ENCODE measurements at places on chromosomes 1 and 21. TPM values are rescaled to one million over a fixed set of nuclear protein-coding genes. Genes with fewer than 3 reads are reported as not detected.

Gene KRTCAP2
- polyA plus RNA-seq = 238 TPM

DNA sequence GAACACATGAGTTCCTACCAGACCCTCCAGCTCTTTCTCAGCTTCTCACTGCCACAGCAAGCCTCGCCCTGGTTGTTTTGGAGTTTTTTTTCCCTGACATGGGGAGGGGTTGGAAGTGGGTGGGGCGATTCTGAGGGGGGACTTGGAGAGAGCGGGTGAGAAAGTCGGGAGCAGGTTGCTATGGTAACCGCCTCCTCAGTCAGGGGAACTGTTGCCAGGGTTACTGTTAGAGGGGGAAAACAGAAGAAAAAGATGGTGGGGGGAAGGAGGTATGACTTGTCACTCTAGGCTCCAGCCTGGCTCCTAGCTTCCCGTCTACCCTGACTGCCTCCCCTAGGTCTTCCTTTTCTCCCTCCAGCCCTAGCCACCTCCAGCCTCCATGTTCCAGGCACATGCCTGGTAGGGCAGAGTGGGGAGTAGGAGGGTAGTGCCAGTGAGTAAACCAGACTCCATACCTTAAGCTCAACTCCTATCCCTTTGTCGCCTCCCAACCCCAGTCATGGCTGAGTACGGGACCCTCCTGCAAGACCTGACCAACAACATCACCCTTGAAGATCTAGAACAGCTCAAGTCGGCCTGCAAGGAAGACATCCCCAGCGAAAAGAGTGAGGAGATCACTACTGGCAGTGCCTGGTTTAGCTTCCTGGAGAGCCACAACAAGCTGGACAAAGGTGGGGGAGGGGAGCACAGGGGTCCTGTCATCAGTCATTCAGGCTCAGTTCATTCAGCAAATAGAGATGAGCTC is 6.0 kb downstream of the PEA15 start:
- no peak overlapping the region for H3K4me3 ChIP-seq
- DNase-seq = peak; percentile 44
- peak overlapping the region; percentile 67 for H3K27ac ChIP-seq
- peaks cover 40% of the 10 kb centered on the region for H3K4me1 ChIP-seq
- peaks cover 81% of the 10 kb centered on the region for H3K36me3 ChIP-seq

- no peaks in the 10 kb centered on the region for H3K27me3 ChIP-seq
- no peak overlapping the region for H3K27ac ChIP-seq
- H3K36me3 ChIP-seq = no peaks in the 10 kb centered on the region
- no peak for DNase-seq
- peaks cover 11% of the 10 kb centered on the region for H3K4me1 ChIP-seq
Measured at GRCh38 chr1:57254022-57254421, 169.8 kb downstream of the DAB1 start.

DNA sequence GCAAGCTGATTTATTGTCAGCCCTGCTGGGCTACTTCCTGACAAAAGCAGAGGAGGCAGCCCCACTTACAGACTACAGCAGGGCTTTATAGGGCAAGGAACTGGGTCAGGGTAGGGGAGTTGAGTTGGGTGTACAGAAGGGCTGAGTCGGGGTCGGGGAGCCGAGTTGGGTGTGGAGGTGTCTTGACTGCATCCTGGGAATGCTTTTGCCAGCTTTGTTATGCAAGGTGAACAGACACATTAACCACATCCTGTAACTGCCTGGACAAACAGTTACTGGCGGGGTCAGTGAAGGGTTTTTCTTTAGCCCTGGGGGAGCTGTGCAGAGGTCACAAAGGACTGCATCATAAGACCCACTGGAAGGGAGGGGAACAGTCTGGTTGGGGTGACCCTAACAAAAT is 39.1 kb upstream of the GBP5 start:
- H3K27ac ChIP-seq = no peak overlapping the region
- H3K36me3 ChIP-seq = no peaks in the 10 kb centered on the region
- no peaks in the 10 kb centered on the region for H3K4me1 ChIP-seq
- no peak overlapping the region for H3K4me3 ChIP-seq
- DNase-seq = no peak
- H3K27me3 ChIP-seq = no peaks in the 10 kb centered on the region

Measured in SK-N-SH (cell line).